ENCODE measurements at places on chromosomes 5 and 9. TPM values are rescaled to one million over a fixed set of nuclear protein-coding genes. Genes with fewer than 3 reads are reported as not detected.

DNA sequence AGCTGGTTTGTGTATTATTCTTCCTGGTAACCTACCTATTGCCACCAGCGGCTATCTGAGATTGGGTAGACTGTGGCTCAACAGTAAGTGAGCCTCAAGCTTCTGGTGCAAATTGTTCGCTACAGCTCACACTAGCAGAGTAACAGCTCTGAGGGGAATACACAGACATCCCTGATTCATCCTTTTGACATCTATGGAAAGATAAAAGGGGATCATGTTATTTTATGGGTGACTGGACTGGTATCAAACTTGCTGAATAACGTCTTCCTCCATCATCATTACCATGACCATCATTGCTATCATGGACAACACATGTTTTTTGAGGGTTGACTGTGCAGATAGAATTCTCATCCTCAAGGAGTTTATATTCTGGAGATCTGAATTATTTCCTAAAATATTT lies 129.6 kb downstream of the PIK3R1 start:
- no peak for DNase-seq

- DNase-seq = peak; percentile 87
Measured at GRCh38 chr5:124755565-124755964, 9.1 kb upstream of the ZNF608 start.

DNA sequence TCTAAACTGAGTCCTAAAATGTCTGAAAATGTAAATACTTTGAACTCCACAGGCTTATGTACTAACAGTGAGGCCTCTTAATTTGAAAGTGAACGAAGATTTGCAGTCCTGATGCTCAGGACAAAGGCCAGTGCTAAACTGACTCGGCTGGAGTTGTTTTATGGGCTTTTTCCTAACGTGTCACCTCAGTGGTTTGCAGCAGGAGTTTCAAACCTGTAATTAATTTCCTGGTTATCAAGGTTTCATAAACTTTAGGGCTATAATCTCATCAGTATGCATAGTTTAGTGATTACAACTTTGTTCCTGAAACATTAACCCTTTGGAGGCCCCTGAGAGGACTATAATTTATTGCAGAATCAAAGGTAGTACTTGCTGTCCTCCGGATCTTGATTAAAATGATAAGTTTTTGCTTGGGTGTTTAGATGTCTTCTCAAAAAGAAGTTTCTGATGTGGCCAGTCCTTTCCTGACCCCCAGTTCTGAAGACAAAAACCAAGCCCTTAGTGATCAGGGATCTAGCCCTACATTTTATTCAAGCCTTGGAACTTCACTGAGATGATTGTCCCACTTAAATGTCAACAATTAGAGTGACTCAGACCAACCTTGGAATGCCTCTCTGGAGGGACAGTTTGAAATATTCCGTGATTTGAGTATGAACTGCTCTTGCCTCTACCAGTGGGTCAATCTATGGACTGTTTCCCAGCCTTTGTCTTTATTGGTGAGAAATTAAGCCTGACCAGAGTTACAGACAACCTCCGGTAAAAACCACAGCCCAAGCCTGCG lies 11.1 kb upstream of the S100Z start:
- DNase-seq = no peak

The GRXCR2 gene
- not detected for total RNA-seq

The FOXD4L4 gene
- not detected for total RNA-seq

Measured in SK-MEL-5 (cell line).